ENCODE measurements at places on chromosomes 12 and 14.
A peak's percentile ranks its signal among the peaks of the same experiment; 100 is the strongest.

- DNase-seq, result no peak
Observed at GRCh38 chr12:44663291-44663690, 212.8 kb downstream of the NELL2 start.

GRCh38 chr12:8991371-8992345 lies 2.3 kb downstream of the KLRG1 start:
- DNase-seq, result no peak

- no peak for DNase-seq
Observed at GRCh38 chr12:84562331-84562730, 350.3 kb downstream of the SLC6A15 start.

- DNase-seq, result no peak
Observed at GRCh38 chr14:102493585-102493984, 16.0 kb downstream of the ANKRD9 start.

GRCh38 chr14:97196336-97196735 lies 399.2 kb downstream of the VRK1 start:
- DNase-seq, result no peak

DNA sequence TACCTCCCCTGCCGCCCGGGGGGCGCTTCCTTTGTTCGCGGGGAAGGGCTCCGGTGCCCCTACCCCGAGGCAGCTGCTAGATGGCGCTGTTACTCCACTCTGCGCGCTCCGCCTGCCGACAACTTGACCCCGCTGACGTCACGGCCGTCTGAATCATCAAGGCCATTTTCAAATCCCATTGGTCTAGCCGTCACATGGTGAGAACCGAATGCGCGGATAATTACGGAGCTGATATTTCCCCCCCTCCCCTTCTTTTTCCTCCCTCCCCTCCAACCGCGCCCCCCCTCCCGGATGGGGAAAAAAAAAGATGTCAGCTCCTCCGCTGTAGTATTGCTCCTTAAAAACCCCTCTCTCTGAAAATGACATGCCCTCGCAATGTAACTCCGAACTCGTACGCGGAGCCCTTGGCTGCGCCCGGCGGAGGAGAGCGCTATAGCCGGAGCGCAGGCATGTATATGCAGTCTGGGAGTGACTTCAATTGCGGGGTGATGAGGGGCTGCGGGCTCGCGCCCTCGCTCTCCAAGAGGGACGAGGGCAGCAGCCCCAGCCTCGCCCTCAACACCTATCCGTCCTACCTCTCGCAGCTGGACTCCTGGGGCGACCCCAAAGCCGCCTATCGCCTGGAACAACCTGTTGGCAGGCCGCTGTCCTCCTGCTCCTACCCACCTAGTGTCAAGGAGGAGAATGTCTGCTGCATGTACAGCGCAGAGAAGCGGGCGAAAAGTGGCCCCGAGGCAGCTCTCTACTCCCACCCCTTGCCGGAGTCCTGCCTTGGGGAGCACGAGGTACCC lies at the start of gene HOXC10:
HOXC10 (plus strand) TSS at position 246 of the 791 bp plus-strand sequence; CDS start at position 360, 114 bp downstream.
- peak; percentile 48 for DNase-seq

GRCh38 chr12:127595506-127595905 lies 671.5 kb upstream of the TMEM132C start:
- DNase-seq, result no peak

GRCh38 chr14:77316872-77317301 lies 3.8 kb downstream of the POMT2 start:
- DNase-seq, result no peak

DNA sequence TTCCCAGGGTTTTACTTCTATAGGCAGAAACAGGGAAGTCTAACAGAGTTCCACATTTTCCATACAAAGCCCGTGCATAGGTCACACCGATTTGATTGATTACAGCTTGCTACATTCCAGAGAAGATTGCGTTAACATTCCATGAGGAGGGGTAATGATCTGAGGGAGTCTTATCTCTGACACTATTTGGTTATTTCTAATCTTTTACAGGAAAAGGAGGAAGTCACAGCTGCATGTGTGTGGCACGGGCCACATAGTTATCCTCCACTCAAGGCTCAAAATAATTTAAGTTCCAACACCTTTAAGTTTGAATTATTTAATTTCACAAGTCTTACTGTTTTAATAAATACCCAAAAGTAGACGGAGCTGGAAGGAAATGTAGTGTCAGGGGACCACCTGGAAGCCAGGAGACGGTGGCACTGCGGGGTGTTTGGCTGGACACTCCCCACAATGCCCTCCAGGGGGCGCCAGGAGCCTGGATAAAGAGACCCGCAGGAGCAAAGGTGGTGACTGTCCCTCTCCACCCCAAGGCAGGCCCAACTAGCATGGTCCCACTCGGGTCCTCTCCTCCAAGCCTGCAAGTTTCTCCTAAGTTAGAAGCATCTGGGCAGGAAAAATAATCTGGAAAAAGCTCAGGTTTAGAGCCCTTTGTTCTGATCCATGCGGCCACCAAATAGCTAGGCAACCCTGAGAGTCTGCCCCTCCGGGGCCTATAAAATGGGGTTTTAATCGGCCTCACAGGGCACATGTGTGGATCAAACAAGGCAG lies 20.2 kb downstream of the KRT8 start:
- peak; percentile 82 for DNase-seq

GRCh38 chr12:56834886-56835285 lies 71.8 kb downstream of the HSD17B6 start:
- no peak for DNase-seq

DNA sequence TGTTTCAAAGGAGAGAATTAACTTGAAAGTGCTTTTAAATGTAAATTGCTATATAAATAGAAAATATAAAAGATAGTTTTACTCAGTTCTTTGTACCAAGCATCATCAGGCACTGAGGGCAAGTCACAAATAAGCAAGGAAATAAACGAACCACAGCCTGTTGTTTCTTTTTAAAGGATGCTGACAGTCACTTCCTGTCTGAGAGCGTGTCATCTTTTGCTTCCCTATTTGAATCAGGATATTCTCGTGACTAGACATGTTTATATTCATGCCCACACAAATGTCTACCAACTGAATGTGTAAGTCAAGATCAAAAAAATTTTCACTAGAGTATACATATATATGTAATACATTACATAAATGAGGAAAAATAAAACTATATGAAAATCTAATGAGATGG lies 31.4 kb upstream of the SLC2A13 start:
- peak; percentile 8 for DNase-seq

- no peak for DNase-seq
Observed at GRCh38 chr14:48526307-48526706, 850.9 kb upstream of the MDGA2 start.

- no peak for DNase-seq
Observed at GRCh38 chr14:101501341-101501740, 60.0 kb upstream of the DIO3 start.

DNA sequence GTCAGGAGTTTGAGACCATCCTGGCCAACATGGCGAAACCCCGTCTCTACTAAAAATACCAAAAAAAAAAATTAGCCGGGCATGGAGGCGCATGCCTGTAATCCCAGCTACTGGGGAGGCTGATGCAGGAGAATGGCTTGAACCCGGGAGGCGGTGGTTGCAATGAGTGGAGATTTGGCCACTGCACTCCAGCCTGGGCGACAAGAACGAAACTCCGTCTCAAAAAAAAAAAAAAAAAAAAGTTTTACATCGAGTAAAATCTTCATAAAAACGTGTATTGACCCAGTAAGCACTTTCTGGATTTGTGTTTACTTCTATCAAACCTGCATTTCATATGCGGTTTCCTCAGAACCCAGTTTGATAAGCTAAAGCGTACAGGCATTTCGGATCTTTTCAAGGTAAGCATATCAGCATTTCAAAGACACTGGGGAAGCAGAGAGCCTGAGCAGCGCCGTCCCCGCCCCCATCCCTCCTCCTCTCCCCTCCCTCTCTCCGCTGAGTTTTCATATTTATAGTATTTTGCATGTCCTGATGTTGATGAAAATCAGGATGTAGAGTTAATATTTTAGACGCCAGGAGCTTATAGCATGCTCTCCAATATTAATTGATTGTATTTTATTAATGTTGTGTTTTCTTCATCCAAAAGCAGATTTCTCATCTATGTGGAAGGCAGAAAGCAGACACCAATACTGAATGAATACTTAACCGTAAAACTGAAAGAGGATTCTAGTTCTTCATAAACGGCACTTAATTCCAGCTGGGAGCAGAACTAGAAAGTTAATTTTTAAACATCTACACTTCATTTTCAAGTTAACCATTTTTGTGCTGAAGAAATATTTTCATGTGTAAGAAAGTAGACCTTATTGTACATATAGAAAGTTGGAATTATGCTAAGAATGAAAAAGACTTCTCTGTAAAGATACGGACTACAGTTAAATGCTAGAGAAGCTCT lies 9.2 kb upstream of the HIP1R start:
- DNase-seq, result peak; percentile 53

DNA sequence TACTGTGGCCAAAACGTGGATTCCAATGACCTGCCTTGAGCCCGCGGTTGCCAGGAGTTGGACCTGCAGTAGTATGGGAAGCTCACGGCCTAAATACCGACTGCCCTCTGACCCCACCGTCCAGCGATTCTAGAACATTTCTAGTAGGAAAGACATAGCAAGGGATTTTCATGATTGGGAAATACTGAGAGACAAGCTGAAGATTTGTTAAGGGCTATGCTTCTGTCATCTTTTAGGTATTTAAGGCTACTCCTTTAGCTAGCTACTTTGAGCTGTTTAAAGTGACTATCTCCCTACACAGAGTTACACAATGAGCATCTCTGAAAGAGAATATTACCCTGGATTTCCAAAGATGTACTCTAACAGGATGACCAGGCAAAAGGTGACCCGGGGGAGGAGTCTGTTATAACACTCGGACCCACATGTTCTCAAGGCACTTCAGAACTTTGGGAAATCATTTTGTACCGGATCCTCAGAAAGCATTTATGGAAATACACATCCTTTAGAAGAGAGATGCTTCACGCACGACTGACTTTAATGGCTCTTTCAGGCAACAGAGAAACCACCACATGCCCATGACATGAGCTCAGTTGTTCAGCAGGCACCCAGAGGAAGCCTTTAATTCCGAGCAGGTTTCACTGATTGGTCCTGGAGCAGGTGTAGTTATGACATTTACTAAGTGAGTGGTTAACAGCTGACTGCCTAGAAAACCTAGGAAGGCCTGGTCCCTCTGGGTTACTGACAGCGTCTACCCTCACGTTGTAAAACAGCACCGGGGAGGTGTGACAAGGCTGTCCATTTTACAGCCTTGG lies 4.2 kb downstream of the BAG5 start:
- DNase-seq, result peak; percentile 83

GRCh38 chr14:22143363-22143762 lies 445.7 kb downstream of the DAD1 start:
- DNase-seq, result no peak

- no peak for DNase-seq
Observed at GRCh38 chr14:82878951-82879350, 1345.3 kb upstream of the SEL1L start.

DNA sequence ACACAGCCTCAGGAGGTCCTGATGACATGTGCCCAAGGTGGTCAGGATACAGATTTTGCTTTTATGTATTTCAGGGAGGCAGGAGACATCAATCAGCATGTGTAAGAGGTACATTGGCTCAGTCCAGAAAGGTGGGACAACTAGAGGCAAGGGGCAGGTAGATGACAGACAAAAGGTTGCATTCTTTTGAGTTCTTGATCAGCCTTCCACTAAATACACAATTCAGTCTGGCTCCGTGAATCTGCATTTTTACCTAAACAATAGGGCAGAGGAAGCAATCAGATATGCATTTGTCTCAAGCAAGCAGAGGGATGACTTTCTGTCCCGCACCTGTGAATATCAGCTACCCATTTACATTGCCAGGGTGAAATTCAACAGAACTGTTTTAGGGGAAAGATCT lies 178.6 kb downstream of the KSR2 start:
- no peak for DNase-seq

DNA sequence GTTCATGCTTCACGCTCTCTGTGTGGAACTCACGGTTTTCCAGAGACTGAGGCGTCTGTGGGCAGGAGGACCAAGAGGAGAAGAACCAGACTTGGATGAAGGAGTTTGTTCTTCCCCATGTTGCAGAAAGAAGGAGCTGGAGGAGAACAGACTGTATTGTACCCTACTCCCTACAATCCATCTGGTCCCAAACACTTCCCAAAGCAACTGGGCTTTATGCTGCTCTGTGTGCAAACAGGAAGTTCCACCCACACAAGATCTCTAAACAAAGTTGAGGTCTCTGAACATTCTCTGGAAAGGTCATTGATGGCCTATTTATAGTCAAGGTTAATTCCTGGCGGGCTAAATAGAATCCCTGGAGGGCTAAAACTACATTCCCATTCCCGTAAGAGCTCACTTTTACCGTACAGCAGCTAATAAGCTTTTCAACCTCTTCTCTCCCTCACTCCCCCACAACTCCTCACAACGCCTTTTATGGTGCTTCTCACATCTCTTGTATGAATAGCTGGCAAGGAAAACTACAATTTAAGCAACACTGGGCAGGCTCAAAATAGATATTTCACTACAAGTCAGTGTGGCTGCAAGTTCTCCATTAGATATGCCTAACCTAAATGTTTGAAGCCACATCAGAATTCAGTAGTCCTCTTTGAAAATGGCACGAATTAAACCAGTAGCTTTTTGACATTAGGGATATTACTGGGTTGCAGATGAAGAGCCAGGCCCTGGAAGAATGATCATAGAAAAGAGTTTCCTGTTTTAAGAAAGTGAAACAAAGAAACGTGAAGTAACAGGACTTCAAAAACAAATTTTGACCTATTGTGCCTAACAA lies at the start of gene A2M:
A2M (minus strand) TSS at position 189 of the 829 bp plus-strand sequence; CDS start at position 119, 70 bp downstream.
- DNase-seq, result peak; percentile 30

- no peak for DNase-seq
Observed at GRCh38 chr12:49552425-49552824, 13.6 kb downstream of the KCNH3 start.

- DNase-seq, result no peak
Observed at GRCh38 chr14:93916498-93916897, 10.6 kb upstream of the FAM181A start.

DNA sequence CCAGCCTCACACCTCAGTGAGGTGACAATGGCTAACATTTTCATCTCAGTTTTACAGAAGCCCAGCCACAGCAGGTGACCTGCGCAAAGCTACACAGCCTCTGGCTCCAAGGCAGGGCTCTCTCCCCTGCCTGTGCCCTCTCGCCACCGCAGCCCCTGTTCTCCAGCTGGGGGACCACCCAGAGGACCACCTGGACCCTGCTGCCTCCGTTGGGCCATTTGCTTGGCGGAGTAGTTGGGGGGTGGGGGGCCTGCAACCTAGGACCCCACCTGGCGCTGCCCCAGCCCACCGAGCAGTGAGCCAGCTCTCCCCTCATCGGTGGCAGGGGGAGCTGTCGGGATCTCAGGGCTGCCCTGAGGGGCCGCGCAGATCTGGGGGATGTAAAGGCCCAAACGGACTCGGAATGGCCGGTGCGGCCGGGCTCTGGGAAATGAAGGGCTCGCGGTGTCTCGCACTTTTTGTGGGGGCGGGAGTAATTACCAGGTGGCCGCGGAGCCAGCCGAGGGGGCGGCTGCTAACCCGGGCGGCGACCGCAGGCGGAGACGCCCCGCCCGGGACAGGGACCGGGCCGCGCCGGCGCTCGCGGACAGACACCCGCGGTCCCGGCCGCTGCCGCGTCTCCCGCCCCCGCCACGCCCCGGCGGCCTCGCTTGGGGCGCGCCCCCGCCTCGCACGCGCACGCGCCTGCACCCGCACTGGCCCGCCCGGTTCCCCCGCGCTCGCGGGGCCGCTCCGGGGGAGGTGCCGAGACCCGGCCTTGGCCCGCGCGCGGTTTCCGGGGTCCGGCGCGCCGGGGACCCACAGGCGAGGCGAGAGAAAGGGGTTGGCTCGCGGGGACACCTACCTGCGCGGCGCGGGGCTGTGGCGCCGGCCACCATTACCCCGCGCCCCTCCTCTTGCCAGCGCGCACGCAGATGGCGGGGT lies 8.6 kb upstream of the GPR68 start:
- peak; percentile 66 for DNase-seq
